Activated naive CD8-positive, alpha-beta T cell treated with anti-CD3 and anti-CD28 coated beads for 36 hours (primary cell): ENCODE measurements at places on chromosomes 3 and 15. TPM values are rescaled to one million over a fixed set of nuclear protein-coding genes. Genes with fewer than 3 reads are reported as not detected.

The ZNF35 gene
- total RNA-seq = 6.9 TPM

The ZNF717 gene
- 10.0 TPM for total RNA-seq

The CCR3 gene
- total RNA-seq = not detected

GRCh38 chr3:141080431-141080830, 29.3 kb downstream of the SPSB4 start:
- no peak overlapping the region for H3K4me3 ChIP-seq
- no peak for DNase-seq
- H3K36me3 ChIP-seq = no peaks in the 10 kb centered on the region

- no peak overlapping the region for H3K4me3 ChIP-seq
- H3K4me1 ChIP-seq = no peaks in the 10 kb centered on the region
- no peak overlapping the region for H3K27ac ChIP-seq
Observed at GRCh38 chr15:38010395-38010794, 76.0 kb downstream of the TMCO5A start.
